Kidney (tissue), 22 donors: ENCODE measurements at places on chromosomes 5 and 9. TPM values are rescaled to one million over a fixed set of nuclear protein-coding genes. Genes with fewer than 3 reads are reported as not detected.

- H3K27ac ChIP-seq, result no peak overlapping the region
- H3K27me3 ChIP-seq, result no peaks in the 10 kb centered on the region
- DNase-seq, result no peak
- H3K4me3 ChIP-seq, result no peak overlapping the region
- no peaks in the 10 kb centered on the region for H3K4me1 ChIP-seq
- no peaks in the 10 kb centered on the region for H3K36me3 ChIP-seq
These were observed 345.9 kb upstream of the RPS23 start for GRCh38 chr5:82624062-82624461.

SLU7 gene
- total RNA-seq, result 56.9 TPM

DNA sequence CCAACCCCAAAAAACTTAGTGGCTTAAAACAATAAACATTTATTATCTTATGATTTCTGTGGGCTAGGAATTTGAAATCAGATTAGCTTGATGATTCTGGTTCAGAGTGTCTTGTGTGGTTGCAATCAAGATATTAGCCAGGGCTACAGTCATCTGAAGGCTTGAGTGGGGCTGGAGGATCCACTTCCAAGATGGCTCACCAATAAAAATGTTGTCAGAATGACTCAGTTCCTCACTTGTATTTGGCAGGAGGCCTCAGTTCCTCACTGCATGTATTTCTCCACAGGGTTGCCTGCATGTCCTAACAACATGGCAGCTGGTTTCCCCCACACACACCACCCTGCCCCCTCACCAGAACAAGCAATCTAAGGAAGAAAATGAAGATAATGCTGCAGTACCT is 98.2 kb upstream of the NIPBL start:
- H3K36me3 ChIP-seq, result no peaks in the 10 kb centered on the region
- H3K27me3 ChIP-seq, result no peaks in the 10 kb centered on the region
- no peak for DNase-seq

DNA sequence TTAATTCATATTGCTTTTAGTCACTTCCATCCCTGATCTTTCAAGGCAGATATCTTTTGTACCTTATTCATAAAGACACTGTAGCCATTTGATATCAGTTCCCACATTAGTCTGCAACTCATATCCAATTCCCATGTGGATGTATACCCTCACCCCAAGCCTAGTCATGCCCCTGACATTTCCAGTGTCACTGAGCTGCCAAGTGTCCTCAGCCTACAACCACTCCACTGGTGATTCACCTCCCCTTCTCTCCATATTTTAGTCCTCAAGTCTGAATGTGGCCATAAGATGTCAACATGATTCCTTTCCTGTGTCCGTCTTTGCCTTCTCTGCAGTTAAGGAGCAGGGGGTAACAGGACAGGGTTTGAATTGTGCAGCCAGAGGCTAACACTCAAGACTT is 346.9 kb downstream of the RAB3C start:
- no peak overlapping the region for H3K4me3 ChIP-seq
- no peaks in the 10 kb centered on the region for H3K4me1 ChIP-seq
- no peaks in the 10 kb centered on the region for H3K27me3 ChIP-seq
- H3K36me3 ChIP-seq, result no peaks in the 10 kb centered on the region

PLPPR1 gene
- 0.98 TPM for total RNA-seq

DNA sequence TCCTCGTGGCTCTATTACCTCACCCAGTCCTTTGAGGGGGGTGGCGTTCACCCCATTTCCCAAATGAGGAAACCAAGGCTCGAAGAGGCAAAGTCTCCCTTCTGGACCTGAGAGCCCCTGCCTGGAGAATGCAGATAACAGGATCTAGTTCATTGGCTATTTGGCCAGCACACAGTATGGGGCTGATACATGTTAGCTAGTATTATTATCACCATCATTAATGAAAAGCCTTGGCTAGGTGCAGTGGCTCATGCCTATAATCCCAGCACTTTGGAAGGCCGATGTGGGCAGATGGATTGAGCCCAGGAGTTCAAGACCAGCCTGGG is 4.3 kb downstream of the SH3GLB2 start:
- no peak overlapping the region for H3K4me3 ChIP-seq
- no peak overlapping the region for H3K27ac ChIP-seq
- no peak for DNase-seq
- no peaks in the 10 kb centered on the region for H3K36me3 ChIP-seq

- H3K4me1 ChIP-seq, result no peaks in the 10 kb centered on the region
- no peak for DNase-seq
- H3K4me3 ChIP-seq, result no peak overlapping the region
- no peaks in the 10 kb centered on the region for H3K27me3 ChIP-seq
- no peaks in the 10 kb centered on the region for H3K36me3 ChIP-seq
These were observed 106.0 kb downstream of the ENC1 start for GRCh38 chr5:74534397-74535129.

ZDHHC11B gene
- 5.4 TPM for total RNA-seq

ACSL6 gene
- total RNA-seq, result 1.4 TPM

DNA sequence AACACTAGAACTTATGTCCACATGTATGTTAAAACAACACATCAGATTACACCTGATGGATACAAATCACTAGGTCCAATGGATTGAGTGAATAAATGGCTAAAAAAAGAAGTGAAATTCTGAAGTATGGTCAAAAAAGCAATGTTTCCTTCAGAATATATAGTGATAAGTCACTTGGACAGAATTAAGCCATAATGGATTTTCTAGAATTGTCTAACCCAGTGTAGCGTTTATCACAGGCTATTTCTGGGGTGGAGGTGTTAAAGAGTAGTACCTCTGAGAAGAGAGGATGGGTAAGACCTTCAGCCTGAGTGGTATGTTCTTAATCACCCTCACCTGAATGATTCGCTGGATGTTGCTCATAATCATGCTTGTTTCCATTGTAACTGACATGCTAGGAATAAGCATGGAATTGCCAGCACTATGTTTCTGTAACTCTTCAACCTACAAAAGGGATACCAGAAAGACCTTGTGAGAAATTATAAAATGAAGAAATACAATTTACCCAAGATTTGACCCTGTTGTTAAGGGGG is 33.2 kb downstream of the SLC31A2 start:
- peaks cover 60% of the 10 kb centered on the region for H3K36me3 ChIP-seq
- no peak overlapping the region for H3K4me3 ChIP-seq
- H3K27ac ChIP-seq, result no peak overlapping the region
- H3K27me3 ChIP-seq, result no peaks in the 10 kb centered on the region
- DNase-seq, result no peak

- DNase-seq, result no peak
- no peak overlapping the region for H3K4me3 ChIP-seq
- no peaks in the 10 kb centered on the region for H3K36me3 ChIP-seq
- H3K27ac ChIP-seq, result no peak overlapping the region
- no peaks in the 10 kb centered on the region for H3K27me3 ChIP-seq
These were observed 70.1 kb upstream of the MEF2C start for GRCh38 chr5:88952996-88953643.

GRCh38 chr5:180689775-180690174 is 40.4 kb upstream of the FLT4 start:
- no peaks in the 10 kb centered on the region for H3K4me1 ChIP-seq
- no peaks in the 10 kb centered on the region for H3K27me3 ChIP-seq
- no peak for DNase-seq
- no peaks in the 10 kb centered on the region for H3K36me3 ChIP-seq

GFI1B gene
- 0.28 TPM for total RNA-seq

DNA sequence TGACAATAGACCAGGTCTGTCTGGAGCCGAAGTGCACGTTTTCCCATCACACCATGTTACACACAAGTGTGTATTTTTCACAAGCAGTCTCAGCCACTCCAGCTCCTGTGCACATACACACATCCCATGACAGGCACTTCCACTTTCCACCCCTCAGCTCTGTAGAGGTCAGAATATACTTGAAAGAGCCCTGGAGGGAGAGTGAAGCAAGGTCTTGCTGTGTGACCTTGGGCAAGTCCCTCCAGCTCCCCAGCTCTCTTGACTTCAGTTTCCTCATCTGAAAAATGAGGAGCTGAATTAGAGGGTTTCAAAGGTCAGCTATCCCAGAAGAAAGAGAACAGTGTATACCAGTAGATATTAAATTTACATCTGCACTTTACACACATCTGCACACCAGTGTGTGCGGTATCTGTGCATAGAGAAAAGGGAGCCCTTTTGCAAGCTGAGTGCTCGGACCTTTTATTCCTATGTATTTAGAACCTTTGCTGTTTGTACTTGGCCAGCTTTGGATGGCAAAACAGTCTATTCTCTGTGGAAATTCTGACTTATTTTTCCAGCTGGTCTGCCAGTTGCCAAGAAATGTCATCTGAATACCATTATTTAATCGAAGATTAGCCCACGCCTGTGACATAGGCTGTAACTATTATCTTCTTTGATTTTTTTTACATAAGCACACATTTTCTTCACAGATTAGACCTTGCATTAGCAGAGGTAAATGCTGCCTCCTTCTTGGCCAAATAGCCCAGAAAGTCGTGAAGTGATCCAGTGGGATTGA is 528.0 kb downstream of the BNC2 start:
- H3K4me3 ChIP-seq, result no peak overlapping the region
- no peak overlapping the region for H3K27ac ChIP-seq
- DNase-seq, result no peak
- no peaks in the 10 kb centered on the region for H3K4me1 ChIP-seq
- no peaks in the 10 kb centered on the region for H3K36me3 ChIP-seq

- DNase-seq, result no peak
- H3K36me3 ChIP-seq, result no peaks in the 10 kb centered on the region
- H3K27me3 ChIP-seq, result peaks cover 5% of the 10 kb centered on the region
These were observed 2.7 kb downstream of the TERT start for GRCh38 chr5:1292139-1292538.

GRCh38 chr5:59218424-59219045 is 635.7 kb downstream of the RAB3C start:
- no peak overlapping the region for H3K27ac ChIP-seq
- no peak for DNase-seq
- H3K4me1 ChIP-seq, result peaks cover 2% of the 10 kb centered on the region
- H3K27me3 ChIP-seq, result no peaks in the 10 kb centered on the region
- H3K36me3 ChIP-seq, result peaks cover 8% of the 10 kb centered on the region

BNC2 gene
- total RNA-seq, result 37.9 TPM

DNA sequence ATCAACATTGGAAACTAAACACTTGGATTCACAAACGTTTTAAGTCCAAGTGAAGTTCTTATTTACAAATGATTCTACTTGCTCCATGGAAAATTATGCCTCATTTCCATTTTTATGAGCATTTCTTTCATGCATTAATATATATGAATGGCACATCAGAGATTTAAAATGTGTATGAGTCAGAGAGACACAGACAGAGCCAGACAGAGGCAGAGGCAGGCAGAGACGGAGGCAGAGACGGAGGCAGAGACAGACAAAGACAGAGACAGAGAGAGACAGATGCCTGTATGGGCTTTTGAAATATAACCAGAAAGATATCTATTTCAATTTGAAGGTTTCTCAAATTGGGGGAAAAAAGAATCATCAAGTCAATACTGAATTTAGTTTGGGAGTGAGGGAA is 649.0 kb downstream of the PTPRD start:
- no peaks in the 10 kb centered on the region for H3K27me3 ChIP-seq
- no peak for DNase-seq
- no peak overlapping the region for H3K4me3 ChIP-seq
